NCI-H1417 treated with DMSO at 0.1 percent for 48 hours (cell line): ENCODE measurements at places on chromosomes 12 and 14.

- no peak for DNase-seq
Measured at GRCh38 chr12:131088701-131089530, 135.2 kb downstream of the ADGRD1 start.

GRCh38 chr12:52632656-52633055 is 14.3 kb upstream of the KRT73 start:
- no peak for DNase-seq

GRCh38 chr14:57866199-57866705 is 360 bp upstream of the SLC35F4 start:
- no peak for DNase-seq

DNA sequence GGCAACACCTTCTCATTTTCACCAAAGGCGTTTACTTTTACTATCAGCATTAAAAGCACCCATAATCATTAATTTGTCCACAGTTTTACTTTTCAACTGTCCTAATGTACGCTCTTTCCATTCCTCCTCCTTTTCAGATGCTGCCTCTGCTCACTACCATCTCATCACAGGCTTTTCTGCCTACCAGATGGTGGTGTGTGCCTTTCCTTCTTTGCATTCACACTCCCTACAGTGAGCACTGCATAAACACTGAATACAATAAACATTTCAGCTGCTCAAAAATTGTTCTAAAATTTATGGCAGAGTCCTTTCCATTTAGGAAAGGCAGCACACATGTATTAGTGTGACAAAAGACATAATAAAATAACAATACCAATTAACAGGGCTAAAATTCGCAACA is 435.7 kb downstream of the GXYLT1 start:
- no peak for DNase-seq

DNA sequence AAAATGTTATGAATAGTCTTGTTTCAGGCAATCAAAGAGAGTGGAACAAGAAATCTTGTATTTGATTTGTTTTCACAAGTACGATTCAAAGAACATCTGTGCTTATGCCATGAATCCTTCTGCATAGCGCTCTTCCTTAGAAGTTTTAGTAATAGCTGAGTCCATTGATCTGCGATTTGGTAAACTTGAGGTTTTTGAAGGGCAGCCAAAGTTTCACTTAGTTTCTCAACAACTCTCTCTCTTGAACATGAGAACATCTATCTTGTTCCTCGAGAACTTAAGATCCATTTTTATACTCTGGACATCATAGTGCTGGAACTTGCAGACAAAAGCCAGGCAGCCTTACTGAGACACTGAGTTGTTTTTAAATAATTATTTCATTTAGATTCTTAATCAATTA is 96.2 kb upstream of the USP15 start:
- no peak for DNase-seq

DNA sequence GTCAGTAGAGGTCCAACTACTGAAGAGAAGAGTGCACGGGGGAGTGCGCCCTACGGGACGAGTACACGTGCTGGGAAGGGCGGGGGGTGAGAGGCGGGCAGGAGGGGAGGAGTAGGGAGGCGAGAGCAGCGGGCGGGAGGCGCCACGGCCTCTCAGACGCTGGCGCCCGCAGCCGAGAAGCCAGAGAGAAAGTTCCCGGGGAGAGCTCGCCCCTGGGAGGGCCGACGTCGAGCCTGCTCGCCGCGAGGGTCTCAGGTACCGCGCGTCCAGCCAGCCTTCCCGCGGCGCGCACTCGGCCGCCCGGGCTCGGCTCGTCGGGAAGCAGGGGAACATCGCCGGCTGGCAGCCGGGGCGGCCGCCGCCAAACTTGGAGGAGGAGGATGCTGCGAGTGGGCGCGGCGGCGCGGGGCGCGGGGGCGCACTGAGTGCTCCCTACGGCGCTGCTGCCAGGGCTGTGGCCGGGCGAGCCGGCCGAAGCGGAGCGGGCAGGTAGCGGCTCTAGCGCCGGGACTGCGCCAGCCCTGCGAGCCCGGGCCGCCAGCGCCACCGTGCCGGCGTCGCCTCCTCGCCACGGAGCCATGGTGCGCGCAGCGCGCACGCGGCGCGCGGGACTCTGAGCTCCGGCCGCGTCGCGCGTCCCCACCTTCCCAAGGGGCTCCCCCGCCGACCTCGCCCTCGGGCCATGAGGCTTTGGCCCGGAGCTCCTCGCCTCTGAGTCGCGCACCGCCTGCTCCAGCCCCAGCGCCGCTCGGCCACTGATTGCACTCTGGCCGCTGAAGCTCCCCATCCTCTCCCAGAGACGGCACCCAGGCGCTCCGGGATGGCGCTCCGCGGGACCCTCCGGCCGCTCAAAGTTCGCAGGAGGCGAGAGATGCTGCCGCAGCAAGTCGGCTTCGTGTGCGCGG is at the start of gene SLC24A4:
TSS of gene SLC24A4 (plus strand) at position 155 of the 905 bp plus-strand sequence. CDS start at position 821, 666 bp downstream.
- no peak for DNase-seq

GRCh38 chr12:1939801-1940607 is 21.6 kb upstream of the CACNA2D4 start:
- DNase-seq, result no peak

GRCh38 chr14:87334997-87335685 is 657.8 kb downstream of the GALC start:
- no peak for DNase-seq

- DNase-seq, result no peak
Measured at GRCh38 chr14:89384023-89384422, 33.0 kb downstream of the FOXN3 start.

- no peak for DNase-seq
Measured at GRCh38 chr12:67786086-67786485, 137.5 kb downstream of the DYRK2 start.

- DNase-seq, result no peak
Measured at GRCh38 chr14:89810101-89810500, 144.4 kb downstream of the EFCAB11 start.

- no peak for DNase-seq
Measured at GRCh38 chr12:94263011-94263811, 114.8 kb downstream of the PLXNC1 start.

GRCh38 chr14:102370305-102370809 is 7.6 kb downstream of the TECPR2 start:
- no peak for DNase-seq

GRCh38 chr14:54251356-54251755 is 145.5 kb upstream of the CDKN3 start:
- DNase-seq, result no peak

- DNase-seq, result no peak
Measured at GRCh38 chr12:16027002-16027401, 115.9 kb downstream of the DERA start.

DNA sequence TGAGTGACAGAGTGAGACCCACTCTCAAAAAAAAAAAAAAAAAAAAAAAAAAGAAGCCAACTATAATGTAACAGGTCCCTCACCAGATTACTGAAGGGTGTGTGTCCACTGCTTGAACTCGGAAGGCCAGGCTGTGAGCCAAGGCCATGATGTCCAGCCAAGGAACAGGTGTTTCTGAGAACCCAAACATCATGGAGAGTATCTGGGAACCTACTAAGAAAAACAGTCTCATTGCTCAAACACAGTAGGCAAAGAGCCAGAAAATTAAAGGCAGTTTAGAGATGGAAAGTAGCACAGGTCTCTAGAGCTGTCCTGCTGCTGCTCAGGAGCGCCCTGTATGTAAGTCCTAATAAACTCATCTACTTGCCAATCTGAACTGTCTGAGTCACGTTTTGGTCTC is 12.5 kb upstream of the MAP4K5 start:
- DNase-seq, result no peak

DNA sequence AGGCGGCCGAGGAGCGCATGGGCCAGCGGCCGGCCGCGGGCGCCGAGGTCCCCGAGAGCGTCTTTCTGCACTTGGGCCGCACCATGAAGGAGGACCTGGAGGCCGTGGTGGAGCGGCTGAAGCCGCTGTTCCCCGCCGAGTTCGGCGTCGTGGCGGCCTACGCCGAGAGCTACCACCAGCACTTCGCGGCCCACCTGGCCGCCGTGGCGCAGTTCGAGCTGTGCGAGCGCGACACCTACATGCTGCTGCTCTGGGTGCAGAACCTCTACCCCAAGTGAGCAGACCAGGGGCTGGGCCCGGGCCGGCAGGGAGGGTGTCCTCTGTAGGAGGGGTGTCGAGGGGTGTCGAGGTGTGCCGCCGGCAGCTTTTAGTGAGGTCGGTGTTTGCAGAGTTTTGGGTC is 4.1 kb downstream of the TNFAIP2 start:
- DNase-seq, result no peak

- no peak for DNase-seq
Measured at GRCh38 chr14:63212209-63212608, 8.0 kb downstream of the RHOJ start.

GRCh38 chr12:2027351-2027750 is 23.1 kb upstream of the DCP1B start:
- DNase-seq, result no peak

DNA sequence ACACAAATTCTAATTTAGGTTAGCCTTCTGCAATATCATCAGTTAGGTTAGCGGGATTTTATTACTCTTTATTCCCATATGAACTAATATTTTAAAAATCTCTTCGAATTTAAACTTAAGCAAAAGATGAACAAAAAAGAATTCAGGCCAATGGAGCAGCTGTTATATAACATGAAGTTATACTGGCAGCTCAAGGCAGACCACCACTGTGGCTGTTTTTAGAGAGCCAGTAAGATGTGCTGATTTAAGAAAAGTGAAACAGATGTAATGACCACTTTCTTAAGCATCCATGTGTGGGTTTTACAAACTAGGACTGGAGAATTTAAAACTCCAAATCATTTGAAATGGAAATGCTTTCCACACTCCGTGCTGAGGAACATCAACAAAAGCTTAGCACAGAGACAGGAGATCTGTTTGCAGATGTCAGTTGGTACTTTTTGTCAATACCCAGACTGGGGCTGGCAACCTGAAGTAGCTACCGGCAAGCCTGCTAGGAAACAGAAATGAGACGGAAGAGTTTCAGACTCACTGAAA is 164.9 kb downstream of the TTC7B start:
- no peak for DNase-seq

- DNase-seq, result no peak
Measured at GRCh38 chr14:61322799-61323290, 1.5 kb downstream of the PRKCH start.

GRCh38 chr12:108728820-108729611 is 2.3 kb downstream of the CORO1C start:
- no peak for DNase-seq

- no peak for DNase-seq
Measured at GRCh38 chr12:95633732-95634465, 82.6 kb upstream of the USP44 start.

DNA sequence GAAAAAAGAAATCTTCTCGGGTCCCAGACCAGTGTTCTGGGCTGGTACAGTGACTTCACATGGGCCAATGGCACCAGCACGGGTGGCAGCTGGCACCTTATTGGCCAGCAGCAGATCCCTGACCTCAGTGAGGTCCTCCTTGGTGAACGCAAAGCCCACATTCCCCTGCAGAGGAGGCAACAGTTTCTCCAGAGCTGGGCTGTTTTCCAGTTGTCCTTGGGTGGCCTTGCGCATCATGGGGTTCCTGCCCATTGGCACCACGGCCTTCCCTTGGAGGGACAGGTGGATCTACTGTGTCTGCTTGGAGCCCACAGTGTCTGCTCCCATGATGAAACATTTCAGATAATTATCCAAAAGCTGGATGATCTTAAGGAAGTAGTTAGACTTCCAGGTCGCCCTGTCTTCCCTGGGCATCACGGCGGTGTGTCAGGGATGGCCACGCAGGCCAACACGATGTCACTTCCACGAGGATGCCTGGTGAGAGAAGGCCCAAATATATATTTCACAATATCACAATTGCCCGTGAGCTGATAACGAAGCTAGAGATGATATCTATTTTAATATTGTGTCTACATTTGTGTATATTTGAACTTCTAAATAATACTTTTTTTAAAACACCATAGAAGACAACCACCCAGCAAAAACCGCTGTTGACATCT is 15.8 kb downstream of the NFKBIA start:
- DNase-seq, result no peak

GRCh38 chr14:86722612-86723253 is 1192.8 kb downstream of the FLRT2 start:
- no peak for DNase-seq
